ENCODE measurements at places on chromosomes 6 and 20.

GRCh38 chr20:52083627-52084232, 107.8 kb downstream of the ZFP64 start:
- peak; percentile 67 for DNase-seq

- DNase-seq = no peak
Measured at GRCh38 chr20:48444249-48444648, 383.6 kb downstream of the PREX1 start.

- peak; percentile 59 for DNase-seq
Measured at GRCh38 chr6:14883921-14884320, 361.9 kb upstream of the JARID2 start.

GRCh38 chr20:63115651-63116411, 100.1 kb downstream of the YTHDF1 start:
- no peak for DNase-seq
